ENCODE measurements at places on chromosomes 6 and 20.

DNA sequence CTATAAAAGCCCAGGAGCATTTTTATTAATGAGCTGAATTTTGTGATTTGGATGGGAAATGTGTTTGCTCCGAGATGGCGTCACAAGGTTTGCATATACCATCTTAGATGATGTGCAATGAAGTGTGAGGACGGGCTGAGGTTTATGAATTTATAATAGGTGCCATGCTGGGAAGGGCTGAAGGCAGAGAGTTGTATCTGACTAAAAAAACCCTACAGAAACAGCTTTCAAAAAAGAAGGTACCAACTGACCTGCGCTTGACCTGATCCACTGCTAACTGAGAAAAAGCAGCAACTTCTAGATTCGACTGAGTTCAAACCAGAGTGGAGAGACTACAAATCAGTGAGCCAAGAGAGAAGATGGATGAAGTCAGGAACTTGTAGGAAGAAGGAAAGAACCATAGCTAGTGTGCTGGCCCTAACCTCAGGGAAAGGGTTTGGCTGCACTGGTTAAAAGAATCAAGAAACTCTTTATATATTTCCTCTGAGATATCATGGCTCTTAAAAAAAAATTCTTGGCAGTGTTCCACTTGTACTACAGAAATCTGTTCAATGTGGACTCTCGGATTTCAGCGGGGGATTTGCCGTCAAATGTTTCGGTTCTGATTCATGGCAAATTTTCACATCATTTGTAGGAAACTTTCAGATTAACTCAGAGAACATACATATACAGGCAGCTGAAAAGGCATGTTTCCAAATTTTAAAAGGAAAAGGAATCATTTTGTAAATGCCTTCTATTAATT is 56.5 kb upstream of the HDGFL1 start:
- DNase-seq, result no peak

DNA sequence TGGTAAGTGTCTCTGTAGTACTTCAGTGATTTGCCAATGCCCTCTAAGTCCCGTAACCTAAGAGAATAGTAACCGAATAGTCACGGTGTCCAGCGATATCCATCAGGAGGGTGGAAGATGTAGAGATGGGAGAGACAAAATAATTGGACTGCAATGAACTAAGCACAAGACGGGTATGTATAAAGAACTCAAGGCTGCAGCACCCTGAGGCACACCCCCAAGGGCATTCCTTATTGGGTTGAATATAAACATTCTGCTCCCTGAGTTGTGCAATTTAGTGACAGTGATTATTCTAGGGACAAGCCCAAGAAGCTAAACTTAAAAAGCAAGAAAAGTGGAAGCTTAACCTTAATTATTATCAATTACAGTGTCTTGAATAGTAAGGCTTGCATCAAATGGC is 14.6 kb downstream of the DST start:
- DNase-seq, result no peak

- DNase-seq, result no peak
Measured at GRCh38 chr6:165848086-165848426, 185.0 kb upstream of the PDE10A start.

DNA sequence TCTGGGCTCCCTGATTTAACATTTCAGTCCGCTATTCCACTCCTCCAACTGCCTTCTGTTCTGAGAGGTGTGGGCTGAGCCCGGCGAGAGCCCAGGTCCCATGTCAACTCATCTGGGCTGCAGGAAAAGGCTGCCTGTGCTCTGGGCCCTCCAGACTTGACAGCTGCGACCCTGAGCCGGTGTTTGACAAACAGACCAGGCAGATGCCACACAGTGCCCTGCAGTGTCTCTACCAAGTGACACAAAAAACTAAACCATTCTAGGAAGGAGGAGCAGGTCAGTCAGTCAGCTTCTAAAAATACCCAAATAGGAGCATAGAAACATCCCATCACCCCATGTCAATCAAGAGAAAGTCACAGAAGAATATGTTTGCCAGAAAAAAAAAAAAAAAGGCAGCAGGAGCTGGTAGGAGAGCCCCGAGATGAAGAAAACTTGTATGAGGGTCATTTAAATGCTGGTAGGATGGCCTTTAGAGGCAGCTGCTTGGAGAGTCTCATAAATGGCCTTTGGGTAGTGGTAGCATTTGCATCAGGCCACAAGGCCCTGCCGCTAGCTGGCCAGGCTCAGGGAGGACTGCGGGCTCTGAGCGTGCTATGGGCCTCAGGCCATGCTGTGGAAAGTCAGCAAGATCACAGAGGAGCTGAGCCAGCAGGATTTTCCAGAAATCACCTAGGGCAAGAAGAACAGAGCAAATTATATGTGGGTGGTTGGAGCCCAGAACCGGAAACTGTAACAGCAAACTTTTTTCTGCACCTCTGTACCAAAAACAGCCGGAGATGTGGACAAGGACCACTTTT is 36.6 kb upstream of the GFOD1 start:
- DNase-seq, result no peak

GRCh38 chr20:48690888-48691287 is 136.9 kb downstream of the PREX1 start:
- no peak for DNase-seq

DNA sequence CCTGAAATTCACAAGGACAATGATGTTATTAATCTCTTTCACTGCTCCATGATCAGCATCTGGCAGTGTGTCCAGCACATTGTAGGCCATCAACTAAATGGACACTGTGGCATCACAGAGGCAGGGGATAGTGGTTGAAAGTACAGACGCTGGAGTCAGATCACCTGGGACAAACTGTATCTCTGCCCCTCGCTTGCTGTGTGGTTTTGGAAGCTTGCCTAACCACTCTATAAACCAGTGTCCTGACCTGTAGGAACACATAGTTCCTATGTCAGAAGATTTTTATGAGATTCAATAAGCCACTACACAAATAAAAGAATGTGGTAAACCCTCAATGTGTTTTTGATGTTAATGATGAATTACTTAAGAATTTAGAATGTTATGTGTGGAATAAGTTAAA is 219.3 kb upstream of the RNF217 start:
- no peak for DNase-seq

- DNase-seq, result no peak
Measured at GRCh38 chr6:132365281-132365907, 35.9 kb downstream of the MOXD1 start.

DNA sequence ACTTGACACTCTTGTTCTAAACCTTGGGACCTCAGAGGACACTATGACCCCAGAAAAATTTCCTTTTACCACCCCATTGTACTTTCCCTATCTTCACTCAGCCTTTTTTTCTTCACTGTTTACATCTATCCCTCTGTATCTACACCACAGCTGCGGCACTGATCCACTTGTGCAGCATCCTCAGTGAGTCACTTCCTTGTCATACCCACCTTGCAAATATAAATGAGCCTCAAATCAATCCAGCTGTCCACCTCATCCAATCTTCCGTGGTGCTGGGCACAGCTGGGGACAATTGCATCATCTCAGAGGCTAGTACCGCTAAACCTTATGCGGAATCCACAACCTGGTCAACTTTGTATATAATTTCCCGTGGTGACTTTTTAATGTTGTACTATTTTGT is 710.5 kb downstream of the QKI start:
- no peak for DNase-seq

DNA sequence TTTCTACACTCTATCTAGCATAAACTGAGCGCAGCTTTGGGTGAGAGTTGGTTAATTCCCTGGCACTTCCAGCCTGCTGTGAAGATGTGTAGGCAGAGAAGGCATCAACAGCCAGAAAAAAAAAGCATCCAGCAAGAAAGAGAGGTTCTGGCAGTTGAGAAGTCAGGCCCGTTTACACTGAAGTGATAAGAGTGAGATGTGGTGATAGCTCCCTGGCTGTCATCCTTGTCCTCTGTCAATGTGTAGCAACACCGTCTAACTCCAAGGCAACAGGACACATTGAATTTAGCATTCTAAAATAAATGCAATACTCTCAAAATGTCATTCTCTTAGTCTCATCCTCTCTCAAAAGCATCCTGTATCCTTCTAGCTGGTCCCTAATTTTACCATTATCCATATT is 193.6 kb upstream of the BTBD3 start:
- DNase-seq, result no peak

- DNase-seq, result peak; percentile 8
Measured at GRCh38 chr6:23016696-23017095, 447.3 kb downstream of the HDGFL1 start.

- no peak for DNase-seq
Measured at GRCh38 chr20:17417225-17417624, 114.0 kb downstream of the BFSP1 start.

DNA sequence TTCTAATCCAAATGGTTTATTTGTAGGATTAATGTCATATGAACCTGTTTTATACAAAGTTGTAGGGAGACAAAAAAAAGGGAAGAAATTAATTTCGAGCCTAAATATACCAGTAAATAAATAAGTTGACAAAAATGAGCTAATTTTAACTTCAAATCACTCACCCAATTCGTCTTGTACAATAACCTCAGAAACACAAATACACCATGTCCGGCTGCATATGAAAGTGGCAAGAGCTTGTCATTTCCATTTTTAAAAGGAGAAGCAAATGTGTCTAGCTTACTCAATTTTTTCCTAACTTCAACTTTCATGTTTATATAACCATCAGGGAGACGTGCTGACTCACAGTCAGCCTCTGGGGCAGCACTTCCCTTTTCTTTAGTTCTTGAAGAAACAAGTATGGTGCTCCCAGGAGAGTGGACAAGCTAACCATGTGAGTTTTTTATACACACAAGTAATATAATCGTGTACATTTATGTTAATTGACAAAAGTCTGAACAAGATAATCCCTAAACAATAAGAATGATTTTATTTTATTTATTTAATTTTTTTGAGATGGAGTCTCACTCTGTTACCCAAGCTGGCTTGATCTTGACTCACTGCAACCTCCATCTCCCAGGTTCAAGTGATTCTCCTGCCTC is 55.5 kb upstream of the SGK1 start:
- DNase-seq, result no peak

- no peak for DNase-seq
Measured at GRCh38 chr6:159837511-159837910, 37.4 kb downstream of the PNLDC1 start.

GRCh38 chr6:116971959-116972358 is 94.9 kb downstream of the RFX6 start:
- no peak for DNase-seq

Data from HuH-7.5 (cell line).